ENCODE measurements at places on chromosomes 12 and 14.

DNA sequence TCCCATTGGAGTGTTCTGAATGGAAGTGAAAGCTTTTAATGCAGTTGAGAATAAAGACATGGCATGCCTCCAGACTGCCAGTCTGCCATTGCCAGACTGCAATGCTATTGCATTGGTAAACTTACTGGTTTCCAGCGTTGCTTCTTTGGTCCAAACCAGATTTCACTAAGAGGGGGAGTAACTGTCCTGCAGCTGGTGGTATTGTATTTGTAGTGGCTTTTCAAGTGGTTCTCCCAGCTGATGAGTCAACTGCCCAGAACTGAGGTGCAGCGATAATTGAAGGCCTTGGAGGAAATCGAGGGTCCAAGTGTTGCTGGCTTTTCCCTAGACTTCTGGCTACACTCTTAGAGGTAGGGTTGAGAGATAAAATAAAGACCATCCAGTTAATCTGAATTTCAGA is 31.9 kb downstream of the ERG28 start:
- DNase-seq, result no peak

- DNase-seq, result no peak
Observed at GRCh38 chr14:99729991-99730875, 46.1 kb downstream of the CYP46A1 start.

DNA sequence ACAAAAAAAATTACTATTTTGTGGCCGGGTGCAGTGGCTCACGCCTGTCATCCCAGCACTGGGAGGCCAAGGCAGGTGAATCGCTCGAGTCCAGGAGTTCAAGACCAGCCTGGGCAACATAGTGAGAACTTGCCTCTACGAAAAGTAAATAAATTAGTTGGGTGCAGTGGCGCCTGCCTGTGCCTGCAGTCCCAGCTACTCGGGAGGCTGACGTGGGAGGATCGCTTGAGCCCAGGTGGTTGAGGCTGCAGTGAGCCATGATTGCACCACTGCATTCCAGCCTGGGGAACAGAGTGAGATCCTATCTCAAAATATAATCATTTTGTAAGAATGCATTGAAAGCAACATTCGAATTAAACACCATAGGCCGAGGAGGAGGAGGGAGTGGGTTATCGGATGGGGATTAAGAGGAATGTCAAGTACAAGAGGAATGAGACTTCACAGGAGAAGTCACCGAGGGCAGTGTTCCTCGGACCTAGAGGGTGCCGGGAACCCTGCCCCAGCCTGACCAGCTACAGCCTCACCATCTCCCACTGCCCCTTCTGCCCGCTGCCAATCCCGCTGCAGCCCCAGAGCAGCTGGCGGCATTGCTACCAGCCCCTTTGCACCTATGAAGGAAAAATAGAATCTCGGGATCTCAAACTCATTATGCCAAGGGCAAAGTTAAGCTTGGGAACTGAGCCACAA is 32.6 kb upstream of the AACS start:
- DNase-seq, result no peak

DNA sequence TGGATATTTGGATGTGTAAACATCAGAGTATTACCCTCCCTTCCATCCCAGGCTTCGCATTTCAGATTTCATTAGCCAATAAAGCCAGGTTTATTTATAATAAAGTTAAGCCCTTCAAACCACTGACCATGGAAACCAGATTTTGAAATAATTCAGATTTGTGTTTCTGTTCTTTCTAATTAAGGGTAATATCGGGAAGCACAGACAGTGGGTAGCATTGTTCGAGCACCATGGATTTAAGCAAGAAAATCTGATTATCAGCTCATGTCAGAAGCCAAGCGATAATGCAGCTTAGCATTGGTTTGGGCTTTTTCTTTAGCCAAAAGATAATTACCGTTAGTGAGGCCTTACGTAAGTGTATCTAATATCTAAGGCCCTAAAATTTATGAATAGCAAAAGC is 116.1 kb downstream of the C12orf42 start:
- DNase-seq, result no peak

DNA sequence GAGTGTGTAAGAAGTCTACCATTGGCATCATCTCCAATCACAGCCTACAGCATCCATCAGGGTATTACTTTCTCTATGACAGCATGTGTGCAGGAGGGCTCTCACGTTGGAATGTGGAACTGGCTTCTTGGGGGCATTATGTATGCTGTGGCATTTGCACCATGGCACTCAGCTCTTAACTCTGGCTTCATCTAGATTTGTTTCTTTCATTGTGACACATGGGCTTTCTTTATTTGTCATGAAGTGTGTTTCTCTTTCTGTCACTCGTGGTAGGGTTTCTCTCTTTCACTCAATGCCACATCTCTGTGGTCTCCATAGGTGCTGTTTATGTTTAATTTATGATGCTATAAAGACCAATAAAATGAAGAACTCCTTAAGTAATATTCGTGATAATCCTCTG is 191.2 kb upstream of the GARIN2 start:
- no peak for DNase-seq

- no peak for DNase-seq
Observed at GRCh38 chr14:72600551-72601330, 293.2 kb downstream of the DPF3 start.

DNA sequence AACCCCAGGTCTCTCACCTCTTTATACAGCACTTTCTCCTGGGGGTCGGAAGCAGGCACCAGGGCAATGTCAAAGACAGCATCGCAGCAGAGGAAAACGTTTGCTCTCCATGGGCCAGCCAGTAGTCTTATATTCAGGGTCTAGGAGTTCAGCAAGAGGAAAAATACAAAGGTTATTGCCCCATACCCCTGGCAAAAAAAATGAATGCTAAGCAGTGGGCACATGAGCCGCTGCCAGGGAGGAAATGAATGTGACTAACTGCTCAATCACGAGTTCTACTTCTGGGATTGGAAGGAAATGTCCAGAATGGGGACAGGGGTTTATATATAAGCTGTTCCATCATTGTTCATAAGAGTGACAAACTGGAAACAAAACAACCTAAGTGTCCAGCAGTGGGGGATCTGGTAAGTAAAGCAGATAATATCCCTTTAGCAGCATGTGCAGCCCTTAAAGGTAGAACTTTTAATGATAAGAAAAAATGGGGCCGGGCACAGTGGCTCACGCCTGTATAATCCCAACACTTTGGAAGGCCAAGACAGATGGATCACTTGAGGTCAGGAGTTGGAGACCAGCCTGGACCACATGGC is 53.8 kb downstream of the PHETA1 start:
- DNase-seq, result no peak

GRCh38 chr14:72186523-72186922 is 254.3 kb downstream of the RGS6 start:
- DNase-seq, result no peak

- DNase-seq, result no peak
Observed at GRCh38 chr12:52027085-52027843, 20.5 kb downstream of the TAMALIN start.

DNA sequence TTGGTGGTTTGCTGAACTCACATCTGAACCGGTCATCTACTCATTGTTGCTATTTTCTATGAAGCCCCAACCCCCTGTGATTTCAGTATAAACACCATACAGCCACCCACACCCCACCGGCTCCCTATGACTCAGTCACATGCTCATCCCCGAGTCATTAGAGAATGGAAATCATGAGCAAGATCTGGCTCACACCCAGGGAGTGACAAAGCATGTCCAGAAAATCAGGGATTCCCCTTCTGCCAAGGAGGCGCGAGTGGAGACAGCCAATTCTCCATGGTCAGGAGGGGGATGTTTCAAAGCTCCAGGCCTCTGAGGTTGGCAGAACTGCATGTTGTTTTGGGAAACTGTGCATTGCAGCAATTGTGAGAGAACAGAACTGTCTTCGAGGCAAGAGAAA is 657.5 kb upstream of the TBX3 start:
- no peak for DNase-seq

DNA sequence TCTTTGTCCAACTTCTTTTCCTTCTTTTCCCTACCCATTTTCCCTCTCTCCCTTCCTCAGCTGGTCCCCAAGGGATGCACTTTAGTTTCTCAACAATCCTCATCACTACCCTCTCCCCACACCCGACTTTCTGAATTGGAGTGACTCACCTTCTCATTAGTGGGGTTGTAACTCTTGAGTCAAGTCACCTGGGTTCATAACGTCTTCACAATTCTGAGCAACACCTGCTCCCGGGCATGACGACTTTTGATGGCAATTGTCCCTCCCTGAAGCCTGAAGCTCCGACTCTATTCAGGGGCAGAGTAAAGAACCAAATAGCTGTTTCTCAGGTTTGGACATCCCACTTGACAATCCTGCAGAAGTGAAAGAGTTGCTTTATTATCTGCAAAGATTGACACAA is 82.7 kb upstream of the OTX2 start:
- no peak for DNase-seq

DNA sequence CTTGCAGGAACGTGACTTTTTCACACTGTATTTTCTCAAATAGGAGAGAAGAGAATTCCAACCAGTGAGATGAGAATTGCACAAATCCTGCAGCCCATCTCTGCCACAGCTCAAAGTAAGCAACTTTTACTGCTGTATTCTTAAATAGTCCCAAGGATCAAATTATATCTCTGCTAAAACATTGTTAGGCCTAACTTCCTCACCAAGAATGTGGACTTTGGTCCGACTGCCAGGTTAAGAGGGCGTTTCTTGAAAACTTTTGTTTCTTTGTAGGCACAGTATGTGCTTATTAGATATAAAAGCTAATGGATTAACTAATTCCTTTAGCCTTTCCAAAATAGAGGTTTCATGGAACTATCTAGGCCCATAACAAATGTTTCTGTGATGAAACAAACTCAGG is 61.4 kb upstream of the IFNG-AS1 start:
- DNase-seq, result no peak

DNA sequence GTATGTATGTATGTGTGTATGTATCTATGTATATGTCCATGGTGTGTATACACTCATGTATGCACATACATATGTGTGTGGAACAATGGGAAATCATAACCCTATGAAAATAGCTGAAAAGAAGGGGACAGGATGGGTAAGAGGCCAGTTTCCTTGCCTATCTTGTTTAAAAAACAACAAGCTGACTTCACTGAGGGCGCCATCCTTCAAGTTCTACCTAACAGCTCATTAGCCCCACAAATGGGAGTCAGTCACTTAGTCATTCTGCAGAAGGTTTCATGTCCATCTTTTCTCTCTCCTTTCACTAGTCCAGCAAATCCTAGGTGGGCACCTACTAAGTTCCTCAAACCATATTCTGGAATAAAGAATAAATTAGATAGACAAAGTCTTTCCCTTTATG is 14.7 kb downstream of the STON2 start:
- DNase-seq, result no peak

- DNase-seq, result no peak
Observed at GRCh38 chr14:101253948-101254347, 307.3 kb upstream of the DIO3 start.
